Caudate nucleus (tissue), 63 donors: ENCODE measurements at places on chromosomes 13 and 19.

DNA sequence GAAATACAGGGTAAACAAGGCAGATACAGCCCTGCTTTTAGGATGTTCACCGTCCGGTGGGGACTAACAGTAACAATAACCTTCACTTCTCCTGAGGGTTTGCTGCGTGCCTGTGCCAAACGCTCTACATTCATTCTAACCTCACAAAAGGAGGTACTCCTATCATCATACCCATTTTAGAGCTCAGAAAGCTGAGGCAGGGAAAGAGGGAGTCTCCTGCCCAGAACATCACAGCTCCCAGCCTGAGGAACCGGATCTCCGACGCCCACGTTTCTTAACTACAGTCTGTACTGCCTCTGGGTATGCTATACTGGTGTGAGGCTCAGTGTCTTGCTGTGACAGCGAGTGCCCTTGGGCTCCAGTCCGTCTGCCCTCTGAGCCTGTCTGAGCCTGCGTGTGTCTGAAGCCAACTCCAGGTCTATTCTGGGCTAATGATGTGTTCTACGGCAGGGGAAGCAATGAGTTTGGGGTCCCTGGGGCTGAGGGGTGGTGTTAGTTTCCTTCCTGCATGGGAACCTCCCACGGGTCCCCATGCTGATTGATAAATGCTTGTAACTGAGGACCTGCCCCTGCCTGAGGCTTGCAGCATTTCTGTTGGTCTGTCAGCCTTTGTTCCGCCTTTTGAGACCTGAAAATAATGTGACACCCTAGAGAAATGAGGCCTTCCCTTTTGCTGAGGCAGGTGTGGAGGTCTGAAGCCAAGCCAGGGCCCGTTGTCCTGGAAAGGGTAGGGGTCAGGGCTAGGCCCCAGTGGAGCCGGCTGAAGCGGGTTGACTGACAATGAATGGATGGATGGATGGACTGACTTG lies 4.9 kb downstream of the LIPE start:
- DNase-seq: no peak

GRCh38 chr13:49366841-49367240 lies 77.0 kb downstream of the CAB39L start:
- no peak for DNase-seq

GRCh38 chr13:94248454-94249228 lies 230.8 kb downstream of the DCT start:
- DNase-seq: no peak

DNA sequence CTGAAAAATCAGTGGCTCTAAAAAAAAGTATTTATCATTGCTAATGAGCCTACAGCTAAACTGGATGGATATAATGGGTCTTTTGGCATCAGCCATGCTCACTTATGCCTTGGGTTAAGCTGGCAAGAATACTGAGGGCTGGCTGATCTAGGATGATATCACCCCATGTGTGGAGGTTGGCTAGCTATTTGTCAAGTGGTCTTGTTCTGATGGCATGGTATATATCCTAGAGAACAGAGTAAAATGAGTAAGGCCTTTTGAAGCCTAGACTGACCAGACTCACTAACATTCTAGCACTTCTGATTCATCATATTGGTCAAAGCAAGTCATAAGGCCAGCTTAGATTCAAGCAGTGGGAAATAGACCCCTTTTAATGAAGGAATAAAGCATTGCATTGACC lies 383.0 kb downstream of the SLITRK1 start:
- DNase-seq: no peak

DNA sequence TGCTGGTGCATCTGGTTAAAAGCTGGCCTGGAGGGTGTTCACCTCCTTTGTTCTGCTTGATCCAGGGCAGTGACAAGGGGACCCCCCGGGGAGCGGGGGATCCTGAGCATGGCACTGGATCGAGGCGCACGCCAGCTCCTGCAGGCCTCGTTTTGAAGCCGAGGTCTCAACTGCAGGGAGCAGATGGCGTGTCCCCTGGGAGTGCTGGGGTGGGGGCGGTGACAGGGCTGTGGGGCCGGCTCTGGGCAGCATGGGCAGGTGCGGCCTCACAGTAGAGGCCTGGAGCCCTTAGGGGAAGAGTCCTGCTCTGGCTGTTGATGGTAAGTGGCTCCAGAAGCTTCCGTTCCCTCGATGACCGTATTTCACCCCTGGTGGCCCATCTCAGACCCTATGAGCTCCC lies 51.8 kb downstream of the CRTC1 start:
- no peak for DNase-seq

DNA sequence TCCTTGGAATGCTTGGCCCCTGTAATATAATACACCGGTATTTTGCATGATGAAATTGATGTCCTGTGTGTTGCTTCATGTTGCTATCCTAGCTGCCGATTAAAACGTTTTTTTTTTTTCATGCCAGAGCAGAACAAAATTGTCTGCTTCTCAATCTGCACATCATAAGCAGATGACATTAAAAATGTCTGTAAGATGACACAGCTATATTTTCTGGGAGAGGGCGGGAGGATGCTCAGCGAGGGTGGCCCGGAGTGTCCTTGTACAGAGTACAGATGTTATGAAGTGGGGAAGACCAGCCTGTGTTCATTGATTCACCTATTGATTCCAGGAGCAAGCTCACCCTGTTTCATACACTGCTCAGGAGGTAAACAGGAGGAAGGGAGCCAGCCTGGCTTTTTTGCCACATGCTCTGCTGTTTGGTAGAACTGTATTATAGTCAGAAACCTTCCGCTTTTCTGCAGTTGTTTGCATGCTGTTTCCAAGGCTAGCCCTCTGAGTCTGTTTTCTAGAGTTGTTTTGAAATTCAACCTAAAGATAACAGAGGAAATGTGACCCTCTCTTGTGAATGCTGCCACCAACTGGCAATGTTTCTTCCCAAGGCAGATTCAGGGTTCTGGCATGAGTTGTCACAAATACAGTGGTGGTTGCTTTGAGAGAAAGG lies 4.7 kb upstream of the IRS2 start:
- DNase-seq: peak; percentile 66

- peak; percentile 19 for DNase-seq
Observed at GRCh38 chr19:5036698-5037563, 68.0 kb downstream of the KDM4B start.

GRCh38 chr13:105033999-105034398 lies 1501.5 kb downstream of the EFNB2 start:
- DNase-seq: no peak
